ENCODE measurements at places on chromosomes 5 and 9.

DNA sequence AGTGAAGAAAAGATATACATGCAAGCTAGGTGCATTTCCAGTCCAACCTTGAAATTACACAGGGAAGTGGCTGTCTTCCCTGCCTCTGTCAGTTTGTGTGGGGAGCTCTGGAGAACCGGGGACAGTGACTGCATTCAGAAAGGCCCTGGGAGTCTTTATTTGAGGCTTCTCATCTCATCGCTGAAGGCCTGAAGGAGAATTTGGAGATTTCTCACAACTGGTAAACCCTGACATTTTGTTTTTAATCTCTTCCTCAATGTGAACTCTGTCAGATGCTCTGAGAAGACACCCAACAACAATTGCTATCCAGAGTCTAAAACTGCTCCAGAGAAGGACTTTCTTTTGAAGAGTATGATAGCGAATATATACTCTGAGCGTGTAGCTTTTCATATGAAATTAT, 33.0 kb downstream of the MACIR start:
- no peak for DNase-seq

DNA sequence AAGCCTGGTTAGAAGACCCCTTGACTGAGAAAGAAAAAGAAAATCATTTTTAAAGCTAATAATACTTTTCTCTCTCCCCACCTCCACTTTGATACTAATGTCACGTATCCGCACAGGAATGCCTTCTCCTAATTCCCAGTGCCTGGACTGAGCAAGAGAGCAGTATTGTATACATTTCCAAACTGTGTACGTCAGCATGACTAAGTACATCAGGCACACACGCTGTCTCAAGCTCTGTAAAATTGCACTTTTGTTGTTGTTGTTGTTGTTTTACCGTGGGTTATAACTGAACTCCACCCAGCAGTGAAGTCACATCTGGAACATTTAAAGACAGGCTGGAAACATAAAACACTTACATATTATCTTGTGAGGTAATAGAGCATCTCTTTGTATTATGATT, 407.6 kb downstream of the DNAH5 start:
- DNase-seq: no peak

- no peak for DNase-seq
Observed at GRCh38 chr5:56840597-56840996, 25.2 kb downstream of the MAP3K1 start.

DNA sequence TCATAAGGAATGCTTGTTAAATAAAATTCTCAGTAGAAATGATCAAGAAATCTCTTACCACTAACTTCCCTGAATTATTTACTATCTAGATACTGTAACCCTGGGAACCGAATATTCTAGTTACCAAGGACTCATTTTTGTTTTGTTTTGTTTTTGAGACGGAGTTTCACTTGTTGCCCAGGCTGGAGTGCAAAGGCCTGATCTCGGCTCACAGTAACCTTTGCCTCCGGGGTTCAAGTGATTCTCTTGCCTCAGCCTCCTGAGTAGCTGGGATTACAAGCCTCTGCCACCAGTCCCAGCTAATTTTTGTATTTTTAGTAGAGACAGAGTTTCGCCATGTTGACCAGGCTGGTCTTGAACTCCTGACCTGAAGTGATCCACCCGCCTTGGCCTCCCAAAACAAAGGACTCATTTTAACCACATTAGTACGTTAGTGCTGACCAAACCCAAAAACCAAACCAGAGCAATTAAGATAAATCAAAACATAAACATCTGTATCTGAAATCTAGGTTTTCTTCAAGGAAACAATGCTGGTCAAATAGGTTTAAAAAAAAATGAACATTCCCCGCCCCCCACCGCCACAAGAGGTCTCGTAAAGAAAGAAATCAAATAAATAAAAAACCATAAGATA, 3.7 kb downstream of the TXN start:
- DNase-seq: no peak

DNA sequence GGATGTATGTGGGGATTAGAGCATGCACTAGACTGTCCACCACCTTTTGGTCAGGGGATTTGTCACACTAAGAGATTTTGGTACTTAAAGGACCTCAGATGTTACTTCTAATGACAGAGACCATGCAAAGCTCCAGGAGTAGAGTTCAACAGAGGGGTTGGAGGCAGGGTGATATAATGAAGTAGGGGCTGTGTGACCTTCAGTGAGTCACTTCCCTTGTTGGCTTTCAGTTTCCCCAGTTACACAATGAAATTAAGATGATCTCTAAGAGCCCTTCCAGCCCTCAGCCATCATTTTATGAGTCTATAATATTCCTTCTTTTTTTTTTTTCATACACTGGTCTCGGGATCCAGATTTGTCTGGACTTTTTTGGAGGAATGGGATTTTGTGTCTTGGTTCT, 26.8 kb downstream of the GLRA1 start:
- no peak for DNase-seq

- no peak for DNase-seq
Observed at GRCh38 chr9:123435471-123435870, 79.5 kb downstream of the CRB2 start.

DNA sequence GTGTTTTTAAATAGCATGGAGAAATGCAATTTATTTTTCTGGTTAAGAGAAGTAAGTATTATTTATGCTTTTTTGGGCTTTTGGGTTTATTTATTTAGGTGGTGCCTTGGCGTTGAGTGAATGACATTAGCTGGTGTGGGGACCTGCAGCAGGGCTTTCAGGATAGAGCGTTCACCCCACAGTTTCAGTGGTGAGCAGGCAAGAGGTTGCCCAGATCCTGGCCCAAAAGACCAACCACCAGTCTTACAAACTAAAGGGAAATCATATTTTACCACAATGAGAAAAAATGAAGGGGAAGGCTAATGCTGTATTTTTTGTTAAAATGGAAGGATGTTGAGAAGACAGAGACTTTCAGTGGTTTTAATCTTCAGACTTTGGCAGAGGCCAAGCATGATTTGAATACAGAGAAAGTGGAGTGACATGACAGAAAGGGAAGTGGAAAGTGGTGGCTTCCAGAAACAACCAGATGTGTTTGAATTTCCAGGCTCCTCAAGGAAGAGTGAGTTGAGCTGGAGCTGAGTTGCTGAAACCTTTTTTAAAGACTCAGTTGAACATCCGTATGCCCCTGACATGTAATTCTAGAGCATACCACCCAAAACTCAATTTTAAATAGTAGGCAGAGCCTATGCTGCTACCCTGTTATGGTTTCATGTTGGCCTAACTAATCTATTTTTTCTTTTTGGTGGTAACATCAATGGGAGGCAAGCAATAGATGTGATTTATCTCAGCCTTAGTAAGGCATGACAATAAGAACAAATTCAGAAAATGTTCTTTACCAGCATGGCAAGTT, 94.8 kb downstream of the AOPEP start:
- no peak for DNase-seq

GRCh38 chr5:178305801-178306200, 73.2 kb upstream of the PHYKPL start:
- no peak for DNase-seq

DNA sequence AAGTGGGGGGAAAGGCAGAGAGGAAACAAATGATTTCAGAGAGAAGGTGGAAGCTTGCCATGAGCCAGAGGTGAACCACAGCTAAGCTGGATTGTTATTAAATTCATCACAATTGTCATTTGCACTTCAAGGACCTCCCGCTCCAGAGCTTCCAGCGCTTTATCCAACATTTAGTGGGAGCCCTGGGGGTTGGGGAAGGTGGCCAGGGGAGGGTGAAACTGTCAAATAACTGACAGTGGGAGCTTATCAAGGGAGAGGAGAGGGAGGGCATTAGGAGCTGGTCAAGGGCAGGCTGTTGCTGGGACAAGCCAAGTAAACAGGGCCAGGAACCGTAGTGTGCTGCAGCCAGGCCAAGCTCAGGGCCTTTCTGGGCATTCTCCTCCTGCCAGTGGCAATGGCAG, 71.5 kb downstream of the SIL1 start:
- DNase-seq: no peak

DNA sequence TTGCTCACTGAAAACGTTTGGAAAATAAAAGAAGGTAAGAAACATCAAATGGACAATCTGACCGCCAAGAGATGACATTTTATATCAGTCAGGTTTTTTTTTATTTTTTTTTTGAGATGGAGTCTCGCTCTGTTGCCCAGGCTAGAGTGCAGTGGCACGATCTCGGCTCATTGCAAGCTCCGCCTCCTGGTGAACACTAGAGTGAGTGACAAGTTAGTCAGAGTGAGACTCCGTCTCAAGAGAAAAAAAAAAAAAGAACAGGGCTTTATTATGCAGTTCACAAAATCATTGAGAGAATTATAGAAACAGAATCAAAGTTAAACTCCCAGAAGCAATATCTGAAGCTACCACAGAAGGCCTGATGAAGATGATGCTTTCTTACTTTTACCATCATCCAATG, 70.1 kb downstream of the DTWD2 start:
- no peak for DNase-seq

DNA sequence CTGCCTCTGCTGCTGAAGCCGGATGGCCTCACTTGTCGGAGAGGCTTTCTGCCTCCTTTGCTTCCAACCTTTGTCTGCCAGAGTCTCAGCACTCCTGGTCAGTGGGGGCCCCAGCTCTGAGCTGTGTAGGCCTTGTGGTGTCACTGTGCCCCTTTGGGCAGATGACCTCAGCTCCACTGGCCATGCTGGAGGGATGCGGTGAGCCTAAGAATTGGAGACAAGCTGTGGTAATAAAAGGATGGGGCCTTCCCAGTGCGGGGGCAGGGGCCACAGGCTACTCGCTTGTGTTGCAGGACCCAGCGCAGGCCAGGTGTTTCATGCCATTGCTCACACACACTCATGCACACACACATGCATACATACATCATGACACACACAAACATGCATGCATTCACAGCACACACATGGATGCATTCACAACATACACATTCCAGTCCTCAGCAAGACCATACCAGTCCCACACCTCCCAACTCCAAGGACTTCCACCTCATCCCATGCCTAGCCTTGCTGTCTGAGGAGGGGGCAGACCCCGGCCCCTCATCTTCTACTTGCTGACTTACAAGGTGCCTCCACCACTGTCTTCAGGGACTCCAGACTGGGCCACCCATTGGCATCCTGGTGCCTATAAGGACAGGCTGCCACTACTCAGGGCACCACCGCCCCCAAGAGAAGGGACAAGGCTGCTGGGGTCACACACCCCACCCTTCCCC, 237.7 kb downstream of the SYK start:
- no peak for DNase-seq

DNA sequence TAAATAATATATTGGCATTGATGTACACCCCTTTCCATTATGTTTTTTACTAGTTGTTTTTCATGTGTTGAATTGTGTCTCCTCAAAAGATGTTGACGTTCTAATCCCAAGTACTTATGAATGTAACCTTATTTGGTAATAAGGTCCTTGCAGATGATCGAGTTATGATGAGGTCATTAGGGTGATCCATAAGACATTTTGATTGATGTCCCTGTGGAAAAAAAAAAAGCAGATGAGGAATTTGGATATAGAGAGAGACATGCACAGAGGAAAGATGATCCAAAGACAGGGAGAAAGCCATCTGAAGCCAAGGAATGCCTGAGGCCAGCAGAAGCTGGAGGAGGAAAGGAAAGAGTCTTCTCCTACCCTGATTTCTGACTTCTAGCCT, 632.7 kb downstream of the TLR4 start:
- no peak for DNase-seq

DNA sequence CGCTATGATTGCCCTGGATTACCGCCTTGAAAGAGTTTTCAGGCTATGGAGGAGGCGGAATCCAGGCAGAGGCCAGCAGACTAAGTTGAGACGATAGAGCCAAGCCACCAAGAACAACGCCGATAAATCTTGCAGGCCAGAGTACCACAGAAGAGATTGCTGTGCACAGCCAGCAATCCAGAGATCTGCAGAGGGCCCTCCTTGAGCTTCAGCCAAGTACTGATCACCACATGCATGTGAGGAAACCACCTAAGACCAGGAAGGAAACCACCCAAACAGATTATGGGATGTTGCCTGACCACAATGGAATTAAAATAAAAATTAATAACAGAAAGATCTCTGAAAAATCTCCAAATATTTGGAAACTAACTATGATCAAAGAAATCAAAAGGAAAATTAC, 74.9 kb downstream of the GCNT4 start:
- DNase-seq: no peak

DNA sequence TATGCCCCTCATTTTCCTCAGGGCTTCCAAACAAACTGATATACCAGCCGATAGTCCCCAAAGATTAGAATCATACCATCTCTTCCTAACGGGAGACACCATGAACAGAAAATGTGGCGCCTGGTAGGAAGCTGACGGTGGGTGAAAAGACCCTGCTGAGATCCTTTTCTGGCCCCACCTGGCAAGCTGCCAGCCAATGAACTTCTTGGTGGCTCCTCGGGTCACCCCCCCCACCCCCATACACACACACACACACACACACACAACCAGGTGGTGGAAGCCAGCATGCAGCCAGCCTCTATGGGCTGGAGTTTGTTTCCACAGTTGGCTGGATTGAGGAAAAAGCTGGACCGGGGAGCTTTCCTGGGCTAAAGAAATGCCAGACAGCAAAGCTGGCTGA, 4.8 kb upstream of the CCIN start:
- DNase-seq: no peak

DNA sequence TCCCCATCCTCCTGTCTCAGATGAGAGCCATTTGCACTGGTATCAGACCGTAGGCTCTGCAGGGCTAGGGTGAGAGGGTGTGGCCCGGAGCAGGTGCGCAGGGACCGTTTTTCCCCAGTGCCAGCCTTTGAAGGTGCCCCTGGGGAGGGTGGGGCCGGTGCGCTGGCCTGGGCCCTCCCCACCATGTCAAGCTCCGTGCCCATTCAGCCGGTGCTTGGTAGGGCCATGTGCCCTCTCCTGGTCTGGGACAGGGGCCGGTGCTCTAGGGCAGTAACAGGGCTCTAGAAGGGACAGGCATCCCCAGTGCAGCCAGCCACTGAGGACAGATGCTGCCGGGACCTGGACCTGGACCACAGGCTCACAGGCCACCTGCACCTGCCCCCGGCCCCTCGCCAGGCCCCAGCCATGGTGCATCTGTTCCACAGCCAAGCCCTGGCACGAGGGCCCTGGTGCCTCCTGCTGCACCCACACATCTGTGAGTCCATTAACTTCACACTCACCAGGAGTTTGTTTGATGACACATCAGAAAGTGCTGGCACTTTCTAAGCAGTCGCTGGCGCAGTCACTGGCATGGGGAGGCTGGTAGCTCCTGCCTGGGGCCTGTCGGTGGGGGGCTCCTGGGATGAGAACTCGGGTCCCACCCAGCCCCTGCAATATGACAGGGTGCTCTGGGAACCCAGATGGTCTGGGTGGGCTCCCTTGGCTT, 5.0 kb upstream of the QRFP start:
- DNase-seq: no peak

GRCh38 chr5:54450542-54450941, 5.0 kb upstream of the HSPB3 start:
- DNase-seq: no peak

GRCh38 chr9:133403766-133404453, 13.9 kb downstream of the REXO4 start:
- DNase-seq: no peak

DNA sequence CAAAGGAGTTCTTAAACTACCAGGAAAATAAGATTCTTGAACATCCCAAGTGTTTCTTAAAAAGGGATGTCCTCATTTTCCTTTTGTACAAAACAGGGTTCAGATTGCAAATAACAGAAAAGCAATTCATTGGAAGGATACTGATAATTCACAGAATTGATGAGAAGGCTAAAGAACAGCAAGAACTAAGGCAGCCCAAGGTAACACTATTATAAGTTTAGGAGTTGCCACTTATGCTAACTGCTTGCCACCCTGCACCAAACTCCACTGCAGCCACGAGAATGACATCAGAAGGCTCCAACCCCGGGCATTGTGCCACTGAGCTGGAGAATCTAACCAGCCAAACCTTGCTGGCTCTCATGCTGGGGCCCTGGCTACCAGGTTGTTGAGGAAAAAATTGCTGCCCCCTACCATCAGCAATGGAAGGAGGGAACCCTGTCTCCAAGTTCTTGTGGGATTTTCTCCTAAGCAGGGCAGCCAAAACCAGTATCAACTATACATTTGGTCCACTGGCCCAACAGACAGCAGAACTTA, 123.4 kb downstream of the ARL15 start:
- no peak for DNase-seq
